ENCODE measurements at places on chromosomes 6 and 20.

GRCh38 chr20:50312682-50313521, 122.3 kb downstream of the CEBPB start:
- no peak for DNase-seq

GRCh38 chr6:168403370-168404005, 37.5 kb upstream of the SMOC2 start:
- DNase-seq: no peak

DNA sequence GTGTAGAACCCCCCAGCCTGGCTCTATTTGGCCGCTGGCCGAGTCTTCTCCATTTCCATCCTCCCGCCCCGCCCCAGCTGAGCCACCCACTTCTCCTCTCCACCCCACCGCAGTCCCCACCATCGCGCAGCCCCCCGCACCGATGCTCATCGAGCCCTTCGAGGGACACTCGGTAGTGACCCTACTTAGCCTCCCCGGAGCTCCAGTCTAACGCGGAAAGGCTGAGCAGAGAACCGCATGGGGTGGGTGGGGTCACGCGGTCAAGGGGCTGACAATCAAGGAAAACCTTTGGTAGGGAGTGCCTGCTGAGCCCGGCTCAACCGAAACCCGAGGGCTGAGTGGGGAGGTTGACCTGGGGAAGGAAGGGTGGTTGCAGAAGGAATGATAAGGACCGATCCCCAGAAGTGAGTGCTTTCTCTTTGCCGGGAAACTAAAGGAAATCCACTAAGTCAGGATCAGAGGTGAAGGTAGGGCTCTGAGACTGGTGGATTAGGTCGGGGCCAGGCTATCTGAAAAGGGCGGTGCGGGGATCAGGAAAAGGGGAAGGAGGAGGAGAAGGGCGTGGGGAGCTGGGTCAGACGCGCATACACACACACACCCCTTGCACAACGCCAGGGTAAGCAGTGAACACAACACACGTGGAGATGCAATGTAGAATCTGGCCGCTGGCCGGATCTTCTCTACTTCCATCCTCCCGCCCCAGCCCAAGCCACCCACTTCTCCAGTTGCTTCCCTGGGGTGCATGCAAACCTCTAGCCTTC, 49.8 kb downstream of the CPXM1 start:
- no peak for DNase-seq

- no peak for DNase-seq
Observed at GRCh38 chr20:46430921-46431712, 24.7 kb upstream of the ELMO2 start.

DNA sequence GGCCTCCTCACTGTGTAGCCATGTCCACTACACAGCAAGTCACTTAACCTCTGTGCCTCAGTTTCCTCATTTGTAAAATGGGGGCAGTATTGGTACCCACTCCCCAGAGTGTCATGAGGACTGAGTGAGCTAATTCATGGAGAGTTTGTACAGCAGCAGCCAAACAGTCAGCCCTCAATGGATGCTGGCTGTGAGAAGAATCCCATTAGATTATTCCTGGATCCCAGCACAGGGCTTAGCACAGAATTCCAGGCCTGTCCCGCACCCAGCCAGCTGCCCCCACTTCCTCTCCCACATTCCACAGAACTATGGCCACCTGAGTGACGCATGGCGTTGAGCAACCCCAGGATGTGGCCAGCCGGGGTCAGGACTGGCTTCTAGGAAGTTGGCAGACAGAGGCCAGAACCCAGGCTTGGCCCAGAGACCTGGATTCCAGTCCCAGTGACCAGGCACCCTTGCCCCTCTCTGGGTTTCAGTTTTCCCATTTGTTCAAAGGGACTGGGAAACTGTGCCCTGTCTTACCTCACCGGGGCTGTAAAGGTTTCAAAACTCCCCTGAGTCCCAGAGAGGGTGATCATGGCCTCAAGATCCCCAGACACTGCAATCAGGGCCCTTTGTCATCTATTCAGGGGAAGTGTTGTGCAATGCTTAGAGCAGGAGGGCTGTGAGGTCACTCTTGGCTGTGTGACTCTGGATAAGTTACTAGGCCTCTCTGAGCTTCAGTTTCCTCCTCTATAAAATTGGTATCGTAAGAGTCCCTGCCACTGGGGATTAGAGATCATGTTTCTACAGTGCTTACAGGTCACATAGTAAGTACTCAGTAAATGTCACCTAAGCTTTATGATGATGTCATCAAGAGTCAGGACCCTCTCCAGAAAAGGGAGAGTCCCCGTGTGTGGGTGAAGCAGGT, 3.0 kb upstream of the TGM2 start:
- peak; percentile 13 for DNase-seq

DNA sequence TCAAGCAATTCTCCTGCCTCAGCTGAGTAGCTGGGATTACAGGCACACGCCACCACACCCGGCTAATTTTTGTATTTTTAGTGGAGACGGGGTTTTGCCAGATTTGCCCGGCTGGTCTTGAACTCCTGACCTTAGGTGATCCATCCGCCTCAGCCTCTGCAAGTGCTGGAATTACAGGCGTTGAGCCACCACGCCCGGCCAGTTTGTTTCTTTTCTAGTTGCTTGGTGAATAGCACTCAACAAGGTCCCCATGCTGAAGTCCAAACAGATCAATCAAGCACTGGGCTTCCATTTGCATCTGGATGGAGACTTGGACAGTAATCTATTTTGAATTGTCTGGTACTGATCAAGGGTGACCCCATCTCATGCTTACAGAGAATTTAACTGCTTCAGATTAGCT, 108.9 kb upstream of the FOXO3 start:
- DNase-seq: no peak

- DNase-seq: no peak
Observed at GRCh38 chr6:111824608-111825337, 48.5 kb downstream of the FYN start.

DNA sequence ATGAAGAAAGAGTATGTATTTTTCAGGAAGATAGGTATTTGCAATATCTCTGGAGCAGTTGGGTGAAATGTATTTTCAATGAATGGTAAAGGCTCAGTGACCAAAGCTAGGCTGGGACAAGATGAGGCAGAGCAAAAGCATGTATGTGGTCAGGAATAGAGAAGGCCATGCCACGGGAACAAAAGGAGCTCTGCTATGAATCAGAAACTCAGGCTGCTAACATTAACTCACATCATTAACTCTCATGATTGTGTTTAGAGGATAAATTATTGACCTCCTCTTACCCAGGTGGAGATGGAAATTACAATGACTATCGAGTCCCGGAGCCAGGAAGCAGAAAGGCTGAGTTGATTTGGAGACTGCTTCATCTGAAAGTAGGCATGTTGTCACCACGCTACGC, 220.2 kb downstream of the FUT9 start:
- no peak for DNase-seq

GRCh38 chr6:100339574-100340255, 125.0 kb downstream of the SIM1 start:
- no peak for DNase-seq

DNA sequence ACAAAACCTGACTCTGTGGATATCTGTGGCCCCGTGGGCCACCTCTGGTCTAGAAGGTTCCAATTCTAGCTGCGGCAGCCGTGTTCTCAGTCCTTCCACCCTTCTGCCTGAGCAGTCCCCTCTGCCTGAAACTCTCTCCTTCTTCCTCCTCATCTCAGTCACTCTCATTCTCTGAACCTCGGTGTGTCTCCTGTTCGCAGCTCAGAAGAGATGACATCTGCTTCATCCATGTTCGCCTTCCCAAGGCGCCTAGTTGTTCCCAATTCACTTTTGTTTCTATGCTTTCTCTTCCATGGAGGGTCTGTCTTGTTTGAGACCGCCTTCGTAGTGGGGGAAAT, 95.5 kb downstream of the CEBPB start:
- no peak for DNase-seq

- DNase-seq: peak; percentile 14
Observed at GRCh38 chr20:19995220-19995863, 21.8 kb upstream of the NAA20 start.

DNA sequence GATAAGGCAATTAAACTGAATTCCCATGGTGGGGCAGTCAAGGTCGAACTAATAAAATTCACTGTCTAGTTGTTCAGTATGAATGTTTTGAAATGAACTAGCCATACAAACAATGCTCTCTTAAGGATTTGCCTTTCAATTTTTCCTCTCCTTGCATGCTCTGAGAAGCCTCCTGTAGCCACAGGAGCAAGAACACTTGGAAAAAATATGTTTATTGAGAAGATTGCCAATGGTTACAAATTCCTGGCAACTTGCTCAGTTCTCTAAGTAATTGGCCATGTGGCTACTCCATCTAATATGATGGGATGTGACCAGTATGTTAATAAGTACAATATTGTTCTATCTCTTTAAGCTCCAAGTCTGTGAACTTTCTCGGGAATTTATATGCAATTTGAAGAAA, 49.4 kb downstream of the FUT9 start:
- DNase-seq: no peak

GRCh38 chr6:52125139-52125538, 37.7 kb upstream of the PKHD1 start:
- no peak for DNase-seq

Data from stimulated activated CD4-positive, alpha-beta T cell treated with anti-CD3 and anti-CD28 coated beads, Interleukin-1b, Interleukin-23, amount 100 ng/mL, for 48 hours (primary cell).